ENCODE measurements at places on chromosomes 16 and 17.

DNA sequence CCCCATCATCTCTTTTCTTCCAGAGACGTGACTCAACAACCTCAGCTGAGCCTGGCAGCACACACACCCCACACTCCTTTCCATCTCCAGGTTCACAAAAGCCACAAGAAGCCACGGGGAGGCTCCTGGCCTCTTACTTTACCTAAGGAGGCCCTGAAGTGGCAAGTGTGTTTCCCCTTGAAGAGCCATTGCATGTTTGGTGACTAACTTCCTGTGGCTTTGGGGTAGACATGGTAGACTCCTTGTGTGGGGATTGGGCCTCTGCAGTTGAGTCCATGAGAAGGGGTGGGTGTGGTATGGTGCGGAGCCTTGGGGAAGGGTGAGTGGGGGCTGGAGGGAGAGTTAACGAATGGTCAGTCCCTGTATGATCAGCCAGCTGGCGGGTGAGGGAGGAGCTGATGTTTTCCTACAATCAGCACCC lies 24.2 kb downstream of the SAP30BP start:
- DNase-seq = no peak

- no peak for DNase-seq
Observed at GRCh38 chr17:50672831-50673551, 34.7 kb downstream of the ANKRD40 start.

GRCh38 chr16:27726621-27727261 lies 176.8 kb downstream of the KATNIP start:
- DNase-seq = no peak

- DNase-seq = no peak
Observed at GRCh38 chr16:8581831-8582580, 8.3 kb downstream of the TMEM114 start.

- no peak for DNase-seq
Observed at GRCh38 chr16:74183601-74184360, 112.8 kb upstream of the PSMD7 start.

DNA sequence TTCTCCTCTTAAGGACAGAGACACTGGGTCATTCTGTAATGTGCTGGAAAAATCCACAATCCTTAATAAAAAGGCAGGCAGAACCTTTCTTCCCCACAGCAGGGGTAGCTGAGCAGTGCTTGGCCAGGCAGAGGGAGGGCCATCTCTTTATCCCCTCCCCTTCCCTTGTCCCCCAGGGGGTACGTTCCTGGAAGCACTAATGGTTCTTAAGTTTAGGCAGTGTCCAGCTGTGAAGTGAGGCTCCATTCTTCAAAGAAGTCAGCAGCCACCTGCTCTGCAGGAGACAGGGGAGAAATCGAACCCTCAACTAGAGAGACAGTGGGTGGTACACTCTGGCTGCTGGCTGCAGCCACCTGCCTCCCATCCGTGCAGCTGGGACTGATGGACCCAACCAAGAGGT lies 533.9 kb upstream of the CDH11 start:
- no peak for DNase-seq

GRCh38 chr17:7315570-7316235 lies 543 bp upstream of the GPS2 start:
- DNase-seq = peak; percentile 46

GRCh38 chr17:17055286-17056155 lies 13.3 kb downstream of the MPRIP start:
- no peak for DNase-seq

GRCh38 chr16:51151435-51151960 lies 428 bp upstream of the SALL1 start:
- peak; percentile 64 for DNase-seq

GRCh38 chr17:77437017-77437416 lies 296.2 kb downstream of the SEC14L1 start:
- peak; percentile 47 for DNase-seq

DNA sequence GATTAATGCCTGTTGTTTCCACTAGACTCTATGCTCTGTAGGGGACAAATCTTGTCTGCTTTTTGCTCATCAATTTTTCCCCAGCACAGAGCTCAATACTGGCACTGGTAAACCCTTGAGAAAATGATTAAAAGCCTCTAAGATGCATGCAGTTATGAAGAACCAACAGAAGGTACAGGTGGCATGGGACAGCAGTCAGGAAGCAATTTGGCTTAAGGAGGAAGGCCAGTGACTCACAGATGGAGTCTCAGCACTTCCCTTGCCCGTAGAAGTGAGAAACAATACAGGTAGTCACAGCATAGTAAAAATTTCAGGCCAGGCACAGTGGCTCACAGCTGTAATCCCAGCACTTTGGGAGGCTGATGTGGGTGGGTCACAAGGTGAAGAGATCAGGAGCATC lies 504.7 kb upstream of the RBFOX1 start:
- DNase-seq = no peak

DNA sequence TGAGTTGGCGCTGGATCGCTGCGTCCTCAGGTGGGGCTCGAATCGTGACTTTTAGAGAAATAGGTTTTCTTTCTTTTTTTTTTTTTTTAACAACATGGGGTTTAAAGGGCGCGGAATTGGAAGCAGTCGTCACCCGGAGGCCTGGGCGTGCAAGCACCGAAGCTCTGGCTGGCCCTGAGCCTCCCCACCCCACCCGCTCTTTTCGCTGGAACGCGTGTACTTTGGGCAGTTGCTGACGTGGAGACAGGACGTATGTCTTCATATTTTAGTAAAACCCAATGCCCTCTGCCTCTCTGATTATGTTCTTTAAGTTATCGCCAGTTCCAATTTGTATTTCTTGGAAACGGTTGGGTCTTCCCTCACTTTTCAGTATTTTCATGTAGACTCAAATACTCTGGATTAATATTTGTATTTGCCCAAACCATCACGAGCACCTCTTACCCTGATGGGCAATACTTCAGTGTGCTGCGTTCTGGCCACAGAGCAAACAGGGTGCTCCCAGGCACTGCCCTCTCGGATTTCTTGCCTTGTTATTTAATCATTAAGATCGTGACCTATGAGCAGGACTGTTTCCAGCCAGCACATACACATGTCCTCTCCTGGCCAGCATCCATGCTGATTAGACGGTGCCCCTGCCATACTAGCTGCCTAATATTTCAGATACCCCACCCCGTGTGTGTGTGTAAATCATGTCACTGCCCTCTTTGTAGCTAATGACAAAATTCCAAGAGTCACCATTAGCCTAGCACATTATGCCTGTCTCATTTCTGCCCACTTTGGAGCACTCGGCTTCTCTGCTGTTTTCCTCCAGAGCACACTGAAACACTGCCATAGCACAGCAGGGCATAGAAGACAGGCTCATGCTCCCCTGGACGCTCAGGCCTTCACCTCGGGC lies 805 bp upstream of the C16orf95 start:
- peak; percentile 1 for DNase-seq

DNA sequence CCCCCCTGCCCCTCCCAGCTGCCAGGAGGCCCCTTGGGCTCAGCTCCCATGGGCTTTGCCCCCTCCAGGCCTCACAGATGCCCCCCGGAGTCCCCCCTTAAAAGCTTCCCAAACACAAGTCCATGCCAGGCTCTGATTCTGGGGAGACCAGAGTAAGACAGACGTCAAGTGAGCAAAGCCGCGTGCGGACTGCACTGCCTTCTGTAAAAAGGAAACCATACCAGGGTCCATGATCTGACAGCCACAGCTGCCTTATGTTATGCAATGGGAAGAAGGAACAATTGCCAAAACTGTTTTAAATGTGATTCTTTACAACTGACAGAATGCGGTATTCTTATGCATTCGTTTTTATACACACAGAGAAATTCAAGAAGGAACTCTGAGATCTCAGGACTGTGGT lies 17.9 kb upstream of the HEXD start:
- DNase-seq = no peak

DNA sequence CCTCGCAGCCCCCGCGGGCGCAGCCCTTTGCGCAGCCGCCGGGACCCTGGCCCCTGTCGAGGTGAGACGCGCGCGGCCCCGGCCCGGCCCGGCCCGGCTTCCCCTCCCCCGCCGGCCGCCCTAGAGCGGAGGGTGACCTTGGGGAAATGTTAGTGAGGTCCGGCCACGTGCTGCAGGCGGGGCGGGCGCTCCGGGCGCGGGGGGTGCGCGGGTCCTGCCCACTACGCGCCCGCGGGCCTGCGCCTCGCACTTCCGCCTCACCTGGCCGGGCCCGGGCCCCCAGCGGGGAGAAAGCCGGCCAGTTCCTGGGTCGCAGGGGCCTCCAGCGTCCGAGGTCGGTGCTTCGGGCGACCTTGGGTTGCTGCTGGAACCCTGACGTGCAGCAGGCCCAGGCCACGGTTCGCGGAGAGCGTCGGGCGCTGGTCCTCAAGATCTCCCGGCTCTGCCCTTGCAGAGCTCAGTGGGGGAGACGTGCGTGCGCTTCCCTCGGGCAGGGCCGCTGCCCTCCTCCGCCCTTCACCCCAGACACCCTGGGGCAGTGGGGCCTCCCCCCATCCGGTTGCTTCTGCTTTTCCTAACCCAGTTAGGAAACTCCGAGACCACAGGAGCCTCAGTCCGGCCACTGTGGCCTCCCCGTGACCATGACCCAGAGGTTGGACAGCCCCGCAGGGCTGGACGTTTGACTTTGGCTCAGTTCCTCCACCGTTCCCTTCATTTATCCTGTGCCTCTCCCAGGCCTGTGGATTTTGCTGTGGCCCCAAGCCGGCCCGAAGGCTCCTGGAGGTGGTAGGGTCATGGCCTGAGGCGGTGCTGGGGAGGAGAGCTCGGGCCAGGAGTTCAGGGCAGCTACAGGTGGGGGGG lies 791 bp downstream of the MCRIP2 start:
- no peak for DNase-seq

DNA sequence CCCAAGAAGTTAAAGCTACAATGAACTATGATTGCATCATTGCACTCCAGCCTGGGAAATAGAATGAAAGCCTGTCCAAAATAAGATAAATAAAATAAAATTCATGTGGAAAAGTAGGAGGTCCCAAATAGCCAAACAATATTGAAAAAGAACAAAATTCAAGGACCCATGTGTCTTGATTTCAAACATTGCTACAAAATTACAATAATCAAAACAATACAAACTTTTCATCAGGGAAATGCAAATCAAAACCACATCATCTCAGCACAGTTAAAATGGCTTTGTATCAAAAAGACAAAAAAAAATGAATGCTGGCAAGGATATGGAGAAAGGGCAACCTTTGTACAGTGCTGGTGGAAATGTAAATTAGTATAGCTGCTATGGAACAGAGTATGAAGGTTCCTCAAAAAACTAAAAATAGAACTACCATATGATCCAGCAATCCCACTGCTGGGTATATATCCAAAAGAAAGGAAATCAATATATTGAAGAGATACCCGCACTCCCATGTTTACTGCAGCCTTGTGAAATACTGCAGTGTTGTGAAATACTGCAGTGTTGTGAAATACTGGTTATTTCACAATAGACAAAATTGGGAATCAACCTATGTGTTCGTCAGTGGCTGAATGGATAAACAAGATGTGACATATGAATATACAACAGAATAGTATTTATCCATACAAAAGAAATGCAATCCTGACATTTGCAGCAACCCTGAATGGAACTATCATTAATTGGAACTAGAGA lies 24.5 kb upstream of the ZNF287 start:
- DNase-seq = no peak

DNA sequence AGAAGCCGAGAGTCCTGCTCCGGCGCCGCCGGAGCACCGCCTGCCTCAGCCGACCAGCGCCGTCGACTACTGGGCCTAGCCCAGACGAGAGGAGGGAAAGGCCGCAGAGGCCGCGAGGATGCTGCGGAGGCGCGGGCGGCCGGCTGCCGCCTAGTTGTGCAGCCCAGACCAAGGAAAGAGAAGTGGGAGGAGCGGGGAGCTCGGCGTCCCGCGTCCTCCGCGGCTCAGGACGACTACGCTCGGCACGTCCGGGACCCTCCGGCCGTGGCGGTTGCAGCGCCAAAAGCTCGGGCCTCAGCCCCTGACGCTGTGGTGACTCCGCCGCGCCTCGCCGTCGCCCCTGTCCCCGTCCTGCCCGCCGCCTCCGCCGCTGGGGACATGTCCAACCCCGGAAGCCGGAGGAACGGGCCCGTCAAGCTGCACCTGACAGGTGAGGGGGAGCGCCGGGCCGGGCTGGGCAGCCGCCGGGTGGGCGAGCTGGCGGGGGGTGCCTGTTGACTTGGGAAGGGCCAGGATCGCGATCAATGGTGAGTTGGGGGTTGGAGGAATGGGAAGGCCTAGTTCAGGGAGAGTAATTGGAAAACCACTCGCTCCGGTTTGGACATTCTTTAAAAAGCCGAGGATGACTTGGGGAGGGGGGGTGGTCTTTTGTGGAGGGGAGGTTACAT lies 37.7 kb downstream of the RNF135 start:
- DNase-seq = peak; percentile 57

- no peak for DNase-seq
Observed at GRCh38 chr17:40515491-40516041, 14.1 kb upstream of the TNS4 start.

GRCh38 chr16:67277999-67278772 lies 1.1 kb upstream of the PLEKHG4 start:
- DNase-seq = no peak

DNA sequence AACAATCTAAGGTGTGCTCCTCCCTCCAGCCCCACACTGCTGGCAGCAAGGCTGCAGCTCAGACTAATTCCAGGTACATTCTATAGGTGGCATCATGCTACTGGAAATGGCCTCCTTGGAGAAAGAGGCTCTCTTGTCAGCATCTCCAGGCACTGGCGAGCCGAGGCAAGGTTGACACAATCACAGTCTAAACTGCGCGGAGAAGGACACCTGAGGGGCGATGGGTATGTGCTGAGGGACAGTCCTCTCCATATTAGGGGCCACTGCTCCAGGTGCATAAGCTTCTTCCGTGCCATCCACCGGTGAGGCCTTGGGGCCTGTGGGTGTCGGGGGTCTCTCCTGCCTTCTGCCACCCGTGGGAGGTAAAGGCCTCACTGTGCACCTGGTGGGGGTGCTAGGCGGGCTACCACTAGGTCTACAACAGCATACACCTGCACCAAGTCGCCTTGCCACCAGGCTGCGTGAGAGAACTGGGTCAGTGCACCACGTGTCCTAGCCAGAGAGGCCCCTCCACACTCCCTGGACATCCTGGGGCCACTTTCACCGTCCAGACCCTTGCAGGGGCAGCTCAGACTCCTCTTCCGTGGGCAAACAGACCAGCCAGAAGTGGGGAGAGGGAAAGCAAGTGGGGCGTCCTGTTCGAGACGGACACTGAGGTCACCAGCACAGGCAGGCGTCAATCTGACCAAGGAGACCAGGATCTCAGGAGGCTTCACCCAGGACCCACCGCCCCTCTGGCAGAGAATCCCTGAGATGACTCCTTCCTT lies 12.1 kb upstream of the CBX8 start:
- peak; percentile 42 for DNase-seq

GRCh38 chr16:86990451-86990850 lies 326.7 kb downstream of the C16orf95 start:
- DNase-seq = no peak

- DNase-seq = no peak
Observed at GRCh38 chr17:82126556-82127314, 28.7 kb upstream of the FASN start.
